ENCODE measurements at places on chromosomes 3 and 15. TPM values are rescaled to one million over a fixed set of nuclear protein-coding genes. Genes with fewer than 3 reads are reported as not detected.

GRCh38 chr3:37510755-37511154, 336.4 kb upstream of the LRRFIP2 start:
- DNase-seq: no peak

GRCh38 chr3:53704363-53704725, 141.9 kb downstream of the CHDH start:
- no peak for DNase-seq

- DNase-seq: peak; percentile 10
Measured at GRCh38 chr3:51949121-51949520, 6.1 kb upstream of the GPR62 start.

- no peak for DNase-seq
Measured at GRCh38 chr15:57806003-57806402, 99.5 kb downstream of the POLR2M start.

- DNase-seq: no peak
Measured at GRCh38 chr3:129369711-129370110, 58.7 kb downstream of the EFCAB12 start.

GRCh38 chr3:25291481-25291905, 136.6 kb upstream of the RARB start:
- DNase-seq: no peak

DNA sequence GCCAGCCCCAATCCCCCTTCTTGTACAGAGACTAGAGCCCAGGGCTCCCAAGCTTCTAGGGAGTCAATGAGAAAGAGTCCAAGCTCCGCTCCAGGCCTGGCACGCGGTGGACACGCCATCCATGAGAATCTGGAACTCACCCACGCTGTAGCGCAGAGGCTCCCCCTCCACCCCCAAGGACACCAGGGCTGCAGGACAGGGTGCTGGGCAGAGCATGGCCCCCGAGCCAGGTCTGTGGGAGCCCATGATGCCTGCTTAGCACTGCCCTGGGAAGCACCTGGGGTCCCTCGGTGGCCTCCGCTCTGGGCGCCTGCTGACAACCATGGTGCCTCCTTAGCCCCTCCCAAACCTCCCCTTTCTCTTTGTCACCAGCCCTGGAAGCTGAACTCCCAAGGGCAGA, 28.5 kb downstream of the ACSBG1 start:
- DNase-seq: no peak

DNA sequence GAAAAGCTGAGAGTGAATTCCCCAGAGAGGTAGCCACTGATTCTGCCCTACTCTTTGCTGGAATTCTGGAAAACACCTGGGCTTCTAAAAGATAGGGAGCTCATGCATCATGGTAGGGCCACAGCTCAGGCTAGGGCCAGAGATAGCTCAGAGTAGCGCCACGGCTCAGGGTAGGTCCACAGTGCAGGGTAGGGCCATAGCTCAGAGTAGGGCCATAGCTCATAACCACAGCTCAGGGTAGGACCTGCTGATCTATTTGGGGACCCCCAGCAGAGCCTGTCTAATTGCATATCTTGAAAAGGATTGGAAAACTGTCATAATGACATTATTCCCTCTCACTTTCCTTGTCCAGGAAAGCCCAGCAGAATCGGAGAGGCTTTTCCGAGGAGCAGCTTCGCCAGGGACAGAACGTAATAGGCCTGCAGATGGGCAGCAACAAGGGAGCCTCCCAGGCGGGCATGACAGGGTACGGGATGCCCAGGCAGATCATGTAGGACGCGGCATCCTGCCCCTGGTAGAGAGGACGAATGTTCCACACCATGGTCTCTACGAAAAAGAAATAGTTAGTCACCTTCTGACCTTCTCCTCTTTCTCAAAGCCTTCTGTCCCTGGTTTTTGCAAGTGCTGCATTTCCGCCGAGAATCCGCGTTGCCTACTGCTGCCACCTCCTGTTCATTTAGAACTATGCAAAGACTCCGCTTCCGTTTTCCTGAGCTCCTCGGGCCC, 14.5 kb downstream of the TAGLN3 start:
- peak; percentile 64 for DNase-seq

- DNase-seq: no peak
Measured at GRCh38 chr15:43465100-43465499, 27.9 kb downstream of the TP53BP1 start.

DNA sequence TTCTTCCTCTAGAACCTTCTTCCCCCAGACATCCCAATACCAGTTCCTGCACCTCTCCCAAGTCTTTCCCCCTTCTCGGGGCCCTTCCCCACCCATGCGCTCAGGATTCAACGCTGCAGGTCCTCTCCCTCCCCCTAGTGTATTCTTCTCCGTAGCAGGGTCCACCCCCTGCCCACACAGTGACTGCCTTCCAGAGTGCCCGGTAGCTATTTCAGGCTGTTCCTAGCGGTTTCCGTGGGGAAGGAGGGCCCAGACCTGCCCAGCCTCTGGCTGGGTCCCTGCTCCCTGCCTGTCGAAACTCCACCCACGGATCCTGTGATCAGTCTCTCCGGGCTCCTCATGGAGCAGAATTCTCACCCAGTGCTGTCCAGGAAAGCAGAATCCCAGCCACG, 45.2 kb upstream of the SEC61A1 start:
- DNase-seq: no peak

- no peak for DNase-seq
Measured at GRCh38 chr3:43041517-43041916, 62.4 kb downstream of the GASK1A start.

GRCh38 chr15:68820295-68821189, at the start of gene ANP32A:
Gene ANP32A (minus strand): TSS chr15:68820895. CDS start chr15:68820751, 144 bp downstream.
- peak; percentile 98 for DNase-seq

GRCh38 chr3:178455226-178455625, 81.0 kb upstream of the KCNMB2 start:
- DNase-seq: no peak

Gene PLA1A
- total RNA-seq: 1.3 TPM

Gene STXBP5L
- total RNA-seq: not detected

Gene PLIN1
- total RNA-seq: 4.7 TPM

Gene UBA7
- 26.7 TPM for total RNA-seq

Gene DUOX1
- 0.50 TPM for total RNA-seq

Gene FES
- total RNA-seq: 15.4 TPM

Gene TEX55
- not detected for total RNA-seq

Gene ZNF80
- total RNA-seq: not detected

Gene AMOTL2
- total RNA-seq: 53.9 TPM

Gene CLDN16
- not detected for total RNA-seq

Gene SLC51B
- total RNA-seq: not detected

Gene PLSCR2
- total RNA-seq: not detected

Gene MOBP
- total RNA-seq: not detected

Gene ZNF619
- total RNA-seq: 4.3 TPM
